Lower leg skin (tissue), 4 donors: ENCODE measurements at places on chromosomes 4 and X. TPM values are rescaled to one million over a fixed set of nuclear protein-coding genes. Genes with fewer than 3 reads are reported as not detected.

GRCh38 chr4:83231620-83232076, 53.0 kb downstream of the COQ2 start:
- no peak for DNase-seq

GRCh38 chr4:73452953-73453700, 17.1 kb downstream of the AFP start:
- no peak for DNase-seq

DNA sequence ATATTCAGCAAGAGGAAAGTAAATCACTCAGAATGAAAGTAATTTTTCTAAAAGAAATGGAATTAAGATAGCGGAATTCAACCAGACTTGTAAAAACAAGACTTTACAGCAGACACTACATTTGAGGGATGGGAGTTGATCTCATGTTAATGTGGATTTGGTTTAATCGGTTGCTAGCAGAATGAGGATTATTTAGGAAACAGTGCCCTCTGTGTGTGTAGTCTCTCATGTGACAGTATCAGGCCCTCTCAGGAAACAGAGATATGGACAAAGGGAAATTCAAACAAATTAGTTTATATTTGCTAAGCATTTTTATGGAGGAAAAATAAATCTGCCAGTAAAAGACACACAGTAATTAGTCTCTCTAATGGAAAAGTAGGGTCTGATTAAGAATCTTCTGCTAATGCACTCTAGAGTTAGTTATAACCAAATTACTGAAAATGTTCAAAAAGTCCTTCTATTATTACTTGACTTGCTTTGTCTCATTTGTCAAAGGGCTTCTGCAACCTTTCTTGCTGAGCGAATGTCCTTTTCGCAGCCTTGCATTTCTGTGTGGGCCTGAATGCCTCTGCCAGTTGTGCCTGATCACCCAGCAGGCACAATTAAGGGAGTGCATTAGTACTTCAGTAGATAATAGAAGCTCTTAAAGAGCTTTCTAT, 1282.3 kb upstream of the TENM3 start:
- no peak for DNase-seq

DNA sequence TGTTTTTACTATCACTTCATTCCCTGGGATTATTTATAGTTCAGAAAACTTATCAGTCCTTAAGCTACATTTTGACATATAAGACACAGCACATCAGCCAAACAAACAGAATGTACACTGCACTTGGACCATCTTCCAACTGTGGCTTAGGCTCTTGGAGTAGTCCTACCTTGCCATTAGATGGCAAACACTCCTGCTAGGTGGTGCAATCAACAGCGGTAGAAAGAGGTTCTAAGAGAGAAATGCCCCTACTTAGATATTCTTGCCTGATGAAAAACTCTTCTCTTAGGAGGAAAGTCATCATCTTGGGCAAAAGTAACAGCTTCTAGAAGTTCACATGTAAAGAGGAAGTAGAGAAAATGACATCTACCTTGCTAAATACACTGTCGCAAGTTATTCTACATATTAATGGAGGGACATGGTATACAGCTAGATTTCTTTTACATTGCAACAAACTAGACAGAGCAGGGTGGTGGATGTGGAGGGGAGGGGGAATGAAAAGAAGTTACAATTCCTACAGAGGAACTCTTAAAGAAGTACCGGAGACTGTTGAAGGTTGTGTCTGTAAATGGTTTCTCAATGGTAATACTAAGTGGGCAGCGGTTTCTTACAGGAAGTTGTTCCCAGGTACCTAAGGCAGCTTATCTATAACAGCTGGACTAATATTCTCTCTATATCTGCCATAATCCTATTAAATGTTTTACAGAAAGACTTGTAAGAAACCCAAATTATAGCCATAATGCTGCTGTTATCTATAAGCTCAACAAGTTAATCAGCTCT, 8.1 kb upstream of the STPG2 start:
- DNase-seq = no peak

DNA sequence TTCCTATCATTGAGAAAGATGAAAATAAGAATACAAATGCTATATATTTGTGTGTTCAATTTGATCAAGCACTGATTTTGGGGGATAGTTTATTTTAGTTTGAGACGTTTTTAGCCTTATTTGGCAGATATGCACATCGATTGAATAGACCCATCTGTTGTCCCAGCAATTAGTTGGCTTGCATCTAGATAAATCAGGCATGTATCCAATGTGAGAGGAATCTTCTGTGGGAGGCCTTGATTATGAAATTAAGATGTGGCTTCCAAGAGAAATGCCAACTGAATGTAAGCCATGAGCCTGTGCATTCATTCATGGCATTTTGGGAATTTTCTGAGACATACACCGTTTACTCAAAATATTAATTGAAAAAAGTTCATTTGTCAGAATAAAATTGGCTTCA, 623.1 kb downstream of the TECRL start:
- DNase-seq = no peak

DNA sequence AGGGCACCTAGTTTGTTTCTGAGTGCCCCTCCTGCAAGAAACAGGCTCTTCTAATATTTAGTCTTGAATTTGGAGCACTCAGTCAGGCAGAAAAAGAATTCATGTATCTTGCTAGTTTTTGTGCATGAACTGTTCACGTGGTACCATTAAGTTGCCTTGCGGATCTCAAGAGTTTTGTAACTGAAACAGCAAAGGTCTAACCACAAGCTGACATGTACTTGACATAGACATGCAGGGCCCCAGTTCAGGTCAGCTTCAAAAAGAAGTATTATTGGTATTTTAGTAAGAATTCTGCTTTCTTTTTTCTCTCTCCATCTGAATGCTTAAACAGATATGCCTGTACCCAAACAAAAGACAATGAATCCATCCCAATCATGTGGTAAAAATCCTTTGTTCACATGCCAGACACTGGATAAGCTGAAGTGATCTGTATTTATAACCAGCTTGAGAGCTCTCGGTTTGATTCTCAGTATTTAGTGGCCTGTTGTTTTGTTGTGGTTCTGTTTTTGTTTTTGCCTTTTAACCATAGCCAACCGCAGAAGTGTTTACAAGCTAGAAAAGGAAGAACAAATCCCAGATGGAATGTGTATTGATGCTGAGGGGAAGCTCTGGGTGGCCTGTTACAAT, 13.0 kb downstream of the RGN start:
- no peak for DNase-seq

GRCh38 chrX:14872355-14872754, 514 bp downstream of the FANCB start:
- DNase-seq = no peak

- no peak for DNase-seq
Measured at GRCh38 chrX:112247714-112248113, 165.1 kb upstream of the TRPC5 start.

- no peak for DNase-seq
Measured at GRCh38 chrX:21374994-21375707, 933 bp downstream of the CNKSR2 start.

GRCh38 chrX:119455264-119455663, 13.0 kb upstream of the SLC25A5 start:
- DNase-seq = no peak

GRCh38 chrX:69063486-69063885, 101.8 kb downstream of the PJA1 start:
- peak; percentile 57 for DNase-seq

DNA sequence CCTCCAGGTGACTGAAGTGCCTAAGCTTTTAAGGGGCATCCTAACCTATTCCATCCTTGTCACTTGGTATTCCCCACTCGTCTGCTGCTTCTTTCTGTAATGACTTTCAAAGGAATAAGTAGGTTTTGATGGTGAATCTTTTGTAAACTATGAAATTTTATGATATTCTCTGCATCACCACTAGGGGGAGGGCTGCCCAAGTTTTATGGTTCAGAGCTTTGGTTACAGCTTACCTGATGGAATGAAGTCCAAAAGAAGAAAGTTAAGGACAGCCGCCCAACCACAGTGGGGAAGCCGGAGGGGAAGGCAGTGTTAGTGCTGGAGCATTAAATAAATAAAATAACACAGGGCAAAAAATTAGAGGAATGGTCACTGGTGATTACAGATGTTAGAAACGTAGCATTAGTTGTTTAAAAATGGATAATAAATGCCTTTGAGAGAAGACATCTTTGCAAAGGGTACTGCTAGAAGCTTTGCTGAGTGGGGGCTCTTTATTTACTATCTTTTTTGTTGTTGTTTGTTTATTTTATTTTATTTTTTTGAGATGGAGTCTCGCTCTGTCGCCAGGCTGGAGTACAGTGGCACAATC, 204.9 kb downstream of the GBA3 start:
- no peak for DNase-seq

DNA sequence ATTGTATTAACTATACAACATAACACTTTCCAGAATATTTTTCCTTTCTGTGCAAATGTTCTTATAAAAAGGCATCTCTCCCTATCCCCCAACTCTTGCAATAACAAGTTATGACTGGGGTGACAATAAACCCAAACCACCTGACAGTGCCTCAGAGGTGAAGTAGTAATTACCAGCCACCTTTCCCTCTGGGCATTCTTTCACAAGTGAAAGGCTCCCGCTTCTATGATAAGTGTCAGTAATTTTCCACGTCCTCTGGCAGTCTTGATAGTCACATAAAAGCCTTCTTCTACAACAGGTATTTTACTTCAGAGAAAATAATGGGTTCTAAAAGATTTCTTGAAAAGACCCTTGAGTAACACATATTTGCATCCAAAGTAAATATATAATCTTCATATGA, 82.7 kb downstream of the MANBA start:
- DNase-seq = no peak

DNA sequence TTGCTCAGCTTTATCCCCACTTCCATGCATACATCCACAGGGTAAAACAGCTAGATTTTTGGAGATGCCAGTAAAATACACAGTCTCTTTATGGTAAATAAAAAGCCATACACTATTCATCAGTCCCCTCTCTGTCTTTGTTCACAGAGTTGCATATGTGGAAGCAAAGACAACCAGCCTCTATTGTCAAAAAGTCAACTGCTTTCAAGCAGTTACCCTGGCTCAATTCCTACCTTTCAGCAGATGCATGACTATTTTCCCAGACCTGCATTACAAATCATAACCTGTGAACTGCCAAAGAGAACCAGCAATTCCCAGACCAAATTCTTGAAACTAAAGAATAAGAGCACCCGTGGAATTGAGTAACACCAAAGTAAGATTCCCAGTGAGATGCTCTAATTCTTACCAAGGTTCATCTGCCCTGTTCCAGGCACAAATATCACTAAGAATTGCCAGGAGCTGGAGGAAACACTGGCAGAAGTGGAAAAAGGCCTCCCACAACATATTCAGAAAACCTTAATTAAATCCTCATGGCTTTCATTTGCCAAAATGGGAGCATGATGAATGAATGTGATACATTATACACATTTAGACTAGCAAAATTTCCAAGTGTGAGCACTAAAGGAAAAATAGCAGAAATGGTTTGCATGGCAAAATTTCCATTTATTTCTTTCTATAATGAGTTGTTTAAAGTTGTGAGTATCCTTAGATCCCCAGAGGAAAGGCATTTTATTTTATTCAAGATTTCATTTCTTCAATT, 391.2 kb upstream of the ADGRL3 start:
- DNase-seq = no peak

- DNase-seq = no peak
Measured at GRCh38 chr4:25350561-25350960, 26.5 kb upstream of the ANAPC4 start.

GRCh38 chrX:132393085-132393484, 95.8 kb downstream of the MBNL3 start:
- no peak for DNase-seq

- no peak for DNase-seq
Measured at GRCh38 chr4:2792396-2792710, 532 bp upstream of the SH3BP2 start.

- no peak for DNase-seq
Measured at GRCh38 chr4:88756149-88756548, 58.5 kb upstream of the NAP1L5 start.

- no peak for DNase-seq
Measured at GRCh38 chrX:19086102-19086772, 36.0 kb downstream of the ADGRG2 start.

DNA sequence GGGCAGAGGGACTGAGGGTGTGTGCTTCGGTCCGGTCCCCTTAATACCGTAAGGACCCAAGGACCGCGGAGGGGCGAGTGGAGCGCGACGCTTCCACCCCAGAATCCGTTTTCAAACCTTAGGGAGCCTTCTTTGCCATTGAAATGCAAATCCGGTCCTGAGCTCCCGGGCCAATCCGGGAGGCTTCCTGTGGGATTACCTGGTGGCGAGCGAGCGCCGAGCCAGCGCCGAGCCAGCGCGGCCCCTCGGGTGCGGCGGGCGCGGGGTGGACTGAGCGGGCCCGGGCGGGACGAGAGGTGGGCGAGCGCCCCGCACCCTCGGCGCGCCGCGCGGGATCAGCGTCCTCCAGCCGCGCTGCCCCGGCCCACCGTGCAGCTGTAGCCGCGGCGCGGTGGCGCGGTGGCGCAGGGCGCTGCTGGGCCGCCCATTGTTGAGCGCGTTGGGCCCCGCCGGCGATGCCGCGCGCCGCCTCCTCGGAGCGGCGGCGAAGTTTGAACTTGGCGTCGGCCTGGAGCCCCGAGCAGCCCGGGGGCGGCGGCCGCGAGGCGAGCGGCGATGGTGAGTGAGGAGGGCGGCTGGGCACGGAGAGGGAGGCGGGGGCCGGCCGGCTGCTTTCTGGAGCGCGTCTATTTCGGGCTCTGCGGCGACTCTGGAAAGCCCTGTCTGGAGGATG, 208.7 kb downstream of the SOWAHB start:
- DNase-seq = no peak

DNA sequence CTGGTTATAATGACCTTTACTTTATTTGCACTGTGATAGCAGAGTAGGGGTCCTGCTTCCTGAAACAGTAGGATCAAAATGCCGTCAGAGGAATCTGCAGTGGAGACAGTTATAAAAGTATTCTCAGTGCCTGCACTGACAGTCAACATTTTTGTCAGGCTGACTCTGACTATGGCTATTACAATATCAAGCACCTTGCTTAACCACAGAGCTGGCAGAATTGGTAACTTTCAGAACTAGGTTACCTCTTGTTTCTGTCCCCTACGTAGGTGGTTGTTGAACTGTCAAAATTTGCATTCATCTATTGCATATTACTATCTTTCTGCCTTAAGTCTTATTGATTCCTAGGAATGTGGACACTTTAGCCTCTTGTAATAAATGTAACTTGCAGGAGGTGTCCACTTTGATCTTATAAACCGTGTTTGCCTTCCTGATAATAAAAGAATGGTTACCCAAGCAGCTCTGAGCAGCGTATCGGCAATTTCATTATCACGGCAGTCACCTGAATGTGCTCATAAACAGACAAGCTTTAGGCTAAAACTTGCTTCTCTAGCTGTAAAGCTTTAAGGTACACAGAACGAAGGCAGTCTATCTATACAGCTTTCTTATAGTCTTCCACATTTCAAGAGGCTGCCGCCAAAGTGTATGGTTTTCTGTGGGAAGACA, 353.0 kb upstream of the GALNT7 start:
- DNase-seq = no peak

Gene CTPS2
- total RNA-seq = 6.7 TPM

Gene ELF2
- total RNA-seq = 40.3 TPM

Gene WWC2
- 11.2 TPM for total RNA-seq

Gene SHROOM2
- 8.5 TPM for total RNA-seq

Gene NCAPG
- 2.1 TPM for total RNA-seq

Gene NAT8L
- total RNA-seq = 1.4 TPM

Gene OTC
- total RNA-seq = not detected

Gene SCRG1
- total RNA-seq = not detected

Gene TMEM35A
- total RNA-seq = 0.17 TPM

Gene C4orf36
- total RNA-seq = 3.4 TPM
